ENCODE measurements at places on chromosomes 6 and 20. TPM values are rescaled to one million over a fixed set of nuclear protein-coding genes. Genes with fewer than 3 reads are reported as not detected.

GSTA1 gene
- polyA plus RNA-seq: not detected

C6orf62 gene
- polyA plus RNA-seq: 48.0 TPM

MCCD1 gene
- polyA plus RNA-seq: not detected

SRSF12 gene
- polyA plus RNA-seq: not detected

KCNB1 gene
- polyA plus RNA-seq: 0.84 TPM
